ENCODE measurements at places on chromosomes 1 and 21. TPM values are rescaled to one million over a fixed set of nuclear protein-coding genes. Genes with fewer than 3 reads are reported as not detected.

SLC45A3 gene
- 4.2 TPM for total RNA-seq

GRCh38 chr1:183983371-183984105 is 54.0 kb downstream of the COLGALT2 start:
- H3K4me1 ChIP-seq: peaks cover 8% of the 10 kb centered on the region
- H3K27ac ChIP-seq: no peak overlapping the region
- peaks cover 3% of the 10 kb centered on the region for H3K27me3 ChIP-seq
- no peak for DNase-seq

GRCh38 chr1:231369282-231369681 is 31.2 kb downstream of the SPRTN start:
- H3K36me3 ChIP-seq: peaks cover 16% of the 10 kb centered on the region
- no peak overlapping the region for H3K27ac ChIP-seq
- H3K4me3 ChIP-seq: no peak overlapping the region
- H3K27me3 ChIP-seq: no peaks in the 10 kb centered on the region
- H3K4me1 ChIP-seq: no peaks in the 10 kb centered on the region

NTMT2 gene
- total RNA-seq: not detected

NECTIN4 gene
- 193 TPM for total RNA-seq

GRCh38 chr1:162016631-162017030 is 7.0 kb downstream of the OLFML2B start:
- no peak overlapping the region for H3K27ac ChIP-seq
- no peak overlapping the region for H3K4me3 ChIP-seq
- DNase-seq: no peak
- H3K36me3 ChIP-seq: peaks cover 47% of the 10 kb centered on the region

DNA sequence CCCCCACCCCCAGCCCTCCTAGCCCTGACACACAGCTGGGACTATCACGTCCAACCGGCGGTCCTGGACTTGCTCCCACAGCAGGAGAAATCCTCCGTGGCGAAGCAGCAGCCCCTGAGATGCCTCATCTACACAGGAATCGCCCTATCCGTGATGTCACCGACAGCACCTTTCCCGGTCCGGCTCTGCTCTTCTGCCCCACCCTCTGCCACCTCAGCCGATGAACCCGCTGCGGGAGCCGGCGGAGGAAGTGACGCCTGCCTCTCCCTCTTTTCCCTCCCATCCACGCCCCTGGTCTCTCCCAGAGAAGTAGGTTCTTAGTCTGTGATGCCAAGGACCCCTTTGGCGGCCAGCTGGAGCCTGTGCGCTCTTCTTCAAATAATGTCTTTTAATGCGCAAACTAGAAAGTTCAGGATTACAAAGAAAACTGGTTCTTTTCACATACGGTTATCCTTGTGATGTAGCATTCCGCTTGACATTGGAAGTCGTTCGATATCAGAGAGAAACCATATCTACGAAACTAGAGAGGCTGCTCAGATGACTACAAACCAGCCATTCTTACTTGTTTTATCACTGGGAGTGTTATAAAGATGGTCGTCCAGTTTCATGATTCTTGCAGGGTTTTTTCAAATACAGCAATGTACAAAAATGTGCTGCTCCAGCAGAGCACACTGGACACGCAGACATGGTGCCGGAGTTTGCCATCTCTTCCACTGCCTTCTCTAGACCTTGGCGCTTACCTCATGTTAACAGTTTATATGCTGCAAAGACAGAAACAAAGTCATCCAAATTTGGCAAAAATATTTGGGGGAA is 120.3 kb downstream of the PPIAL4G start:
- H3K36me3 ChIP-seq: peaks cover 3% of the 10 kb centered on the region
- H3K4me1 ChIP-seq: peaks cover 18% of the 10 kb centered on the region
- peaks cover 49% of the 10 kb centered on the region for H3K27me3 ChIP-seq
- H3K27ac ChIP-seq: peak overlapping the region; percentile 91

PDE9A gene
- total RNA-seq: 15.2 TPM

- no peaks in the 10 kb centered on the region for H3K36me3 ChIP-seq
- H3K4me3 ChIP-seq: no peak overlapping the region
- peaks cover 6% of the 10 kb centered on the region for H3K27me3 ChIP-seq
- no peak for DNase-seq
- no peak overlapping the region for H3K27ac ChIP-seq
These were observed 41.4 kb upstream of the LMX1A start for GRCh38 chr1:165397944-165398343.

DNA sequence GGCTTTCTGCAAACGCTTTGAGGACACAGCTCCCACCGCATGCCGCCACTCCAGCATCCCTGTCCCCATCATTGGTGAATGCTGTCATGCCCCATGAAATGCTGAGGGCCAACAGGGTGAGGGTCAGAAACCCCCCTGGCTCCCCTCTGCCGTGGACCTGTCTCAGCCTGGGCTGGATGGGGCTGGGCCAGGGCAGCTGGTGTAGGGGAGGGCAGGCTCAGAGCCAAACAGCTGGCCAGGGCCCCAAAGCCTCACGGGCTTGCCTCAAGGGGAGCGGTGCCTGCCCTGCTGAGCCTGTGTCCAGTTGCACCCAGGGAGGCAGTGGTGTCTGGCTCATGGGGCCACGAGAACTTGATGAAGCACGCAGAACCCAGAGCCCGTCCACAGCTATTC is 49.7 kb downstream of the S100B start:
- no peaks in the 10 kb centered on the region for H3K4me1 ChIP-seq
- no peak for DNase-seq
- H3K36me3 ChIP-seq: peaks cover 16% of the 10 kb centered on the region
- H3K27ac ChIP-seq: no peak overlapping the region

KPNA6 gene
- 76.2 TPM for total RNA-seq

DNA sequence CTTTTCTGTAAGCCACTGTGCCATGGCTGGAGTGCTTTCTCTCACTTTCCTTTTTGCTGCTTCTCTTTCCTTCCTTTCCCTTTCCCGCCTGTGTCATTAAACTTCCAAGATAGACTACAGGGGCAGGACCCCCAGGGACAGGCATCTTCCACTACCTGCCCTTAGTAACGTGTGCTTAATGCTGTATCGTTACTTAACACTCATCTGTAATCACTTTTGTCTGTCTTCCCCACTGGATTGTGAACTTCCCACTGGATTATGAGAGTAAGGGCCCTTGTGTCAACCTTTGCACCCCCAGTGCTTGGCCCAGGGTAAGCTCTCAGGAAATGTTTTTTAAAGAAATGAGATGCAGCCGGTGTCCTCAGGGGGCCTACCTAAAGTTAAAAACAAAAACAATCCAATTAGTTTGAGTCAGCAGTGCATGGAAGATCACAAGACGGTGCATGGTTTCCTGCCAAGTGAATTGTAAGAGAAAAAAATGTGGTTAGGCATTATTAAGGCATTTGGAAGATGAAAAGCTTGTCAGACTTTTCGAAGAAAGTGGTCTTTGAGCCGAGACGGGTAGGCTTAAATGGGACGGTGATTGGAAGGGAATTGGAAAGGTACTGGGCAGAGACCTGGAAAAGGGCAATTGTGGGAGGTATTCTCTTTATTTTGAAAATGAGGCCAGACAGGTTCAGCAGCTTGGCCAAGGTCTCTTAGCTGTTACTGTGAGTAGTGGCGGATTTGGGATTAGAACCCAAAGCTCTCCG is 958 bp downstream of the LYPLAL1 start:
- H3K27ac ChIP-seq: peak overlapping the region; percentile 91
- no peak for DNase-seq
- H3K27me3 ChIP-seq: no peaks in the 10 kb centered on the region
- H3K4me1 ChIP-seq: peaks cover 30% of the 10 kb centered on the region

Measured in type B pancreatic cell (in vitro differentiated cells).